ENCODE measurements at places on chromosomes 7 and 10.

- DNase-seq: no peak
Measured at GRCh38 chr7:132536654-132537395, 39.4 kb downstream of the PLXNA4 start.

DNA sequence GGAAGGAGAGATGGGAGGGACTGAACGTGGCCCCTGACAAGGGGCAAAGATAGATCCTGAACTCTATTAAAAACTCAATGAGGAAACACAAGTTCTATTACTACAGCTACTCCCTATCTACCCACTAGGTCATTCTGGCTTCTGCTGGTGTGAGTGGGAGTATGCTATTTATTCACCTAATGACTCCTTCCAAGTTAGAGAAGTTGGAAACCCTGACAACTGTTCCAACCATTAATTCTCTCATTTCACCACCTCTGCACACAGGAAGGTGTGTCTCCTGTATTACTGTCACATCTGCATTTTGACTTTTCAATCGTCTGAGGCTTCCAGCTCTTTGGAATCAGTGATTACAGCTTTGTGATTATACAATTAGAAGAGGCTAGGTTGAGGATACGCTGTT lies 169.4 kb upstream of the ADO start:
- no peak for DNase-seq

- DNase-seq: no peak
Measured at GRCh38 chr7:151776446-151776845, 100.5 kb downstream of the PRKAG2 start.

DNA sequence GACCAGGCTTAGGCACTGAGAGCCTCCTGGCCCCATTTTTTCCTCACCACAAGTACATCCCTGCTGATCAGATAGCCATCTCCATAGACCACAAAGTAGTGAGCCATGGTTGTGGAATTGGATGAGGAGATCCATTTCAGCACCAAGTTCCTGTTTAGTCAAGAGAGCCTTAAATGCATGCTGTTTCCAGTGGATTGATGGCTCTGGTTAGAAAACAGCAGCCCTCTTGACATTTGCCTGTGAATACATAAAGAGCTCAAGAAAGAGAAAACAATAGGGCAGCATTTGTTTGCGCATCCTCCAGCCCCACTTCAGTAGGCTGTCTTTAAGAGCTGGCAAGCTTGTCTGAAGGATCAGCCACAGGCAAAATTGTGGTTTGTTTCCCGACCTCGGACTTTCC lies 251.2 kb downstream of the POU6F2 start:
- DNase-seq: no peak

- DNase-seq: no peak
Measured at GRCh38 chr10:60566096-60566495, 176.4 kb upstream of the ANK3 start.

GRCh38 chr10:126646110-126646509 lies 24.4 kb downstream of the C10orf90 start:
- no peak for DNase-seq

GRCh38 chr7:20474249-20474648 lies 141.2 kb upstream of the ABCB5 start:
- DNase-seq: no peak

DNA sequence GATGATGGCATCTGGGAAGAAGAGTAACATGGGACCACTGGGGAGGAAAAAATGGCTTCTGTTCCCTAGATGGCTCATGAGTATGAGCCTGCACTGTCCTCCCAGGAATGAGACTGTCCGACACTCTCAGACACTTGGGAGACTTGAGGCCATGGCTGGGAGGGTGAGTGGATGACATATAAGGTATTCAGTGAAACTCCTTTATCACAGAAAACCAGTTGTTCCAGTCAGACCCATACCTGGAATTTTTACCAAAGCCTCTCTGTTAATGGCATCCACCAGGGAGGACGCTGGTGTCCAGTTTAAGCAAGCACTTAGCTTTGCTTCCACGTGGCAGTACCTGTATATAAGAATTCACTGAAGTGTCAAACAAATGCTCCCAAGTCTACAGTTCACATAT lies 116.7 kb upstream of the C10orf90 start:
- no peak for DNase-seq

DNA sequence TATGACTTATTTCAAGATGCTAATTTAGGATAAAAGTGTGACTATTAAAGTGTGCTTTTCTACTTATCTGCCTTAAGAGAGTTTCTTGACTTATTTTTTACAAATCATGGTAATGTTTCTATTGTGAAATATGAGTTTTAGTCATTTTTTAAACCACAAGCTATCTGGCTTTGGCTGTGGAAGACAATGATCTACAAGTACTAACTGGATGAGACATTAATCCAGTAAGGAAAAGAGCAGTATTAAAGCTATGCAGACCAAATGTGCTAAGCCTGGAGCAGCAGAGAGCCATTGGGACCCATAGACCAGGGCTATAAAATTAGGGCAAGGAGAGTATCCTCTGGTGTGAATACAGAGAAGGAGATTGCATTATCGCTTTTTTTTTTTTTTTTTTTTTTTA lies 92.4 kb downstream of the SEMA3A start:
- no peak for DNase-seq

GRCh38 chr7:22715969-22716368 lies 11.0 kb upstream of the IL6 start:
- no peak for DNase-seq

DNA sequence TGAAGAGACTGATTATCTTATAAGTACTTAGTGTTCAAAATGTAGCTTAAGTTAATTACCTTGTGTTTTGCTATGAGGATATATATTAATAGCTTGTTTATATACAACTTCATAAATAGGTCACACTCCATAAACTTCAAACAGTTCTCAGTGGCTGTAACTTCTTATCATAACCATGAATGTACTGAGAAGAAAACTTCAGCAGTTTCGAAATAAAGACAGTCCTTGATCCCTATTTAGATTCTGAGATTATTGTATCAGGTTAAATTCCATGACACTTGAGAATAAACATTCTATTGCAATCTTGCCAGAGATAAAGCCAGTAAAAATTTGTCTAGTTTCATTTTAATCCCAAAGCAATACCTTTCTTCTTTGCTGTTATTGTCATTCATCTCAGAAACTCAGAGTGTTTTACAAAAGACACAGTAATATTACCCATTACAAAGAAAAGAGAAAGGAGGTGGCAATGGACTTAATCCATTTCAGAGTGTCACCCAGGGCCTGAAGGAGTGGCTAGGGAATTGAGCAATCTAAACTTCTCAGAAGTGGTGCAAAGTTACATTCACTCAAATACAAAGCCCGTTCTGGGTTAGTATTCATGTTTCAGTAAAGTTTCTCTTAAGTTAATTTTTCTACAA lies 403.6 kb downstream of the SEMA3D start:
- no peak for DNase-seq

DNA sequence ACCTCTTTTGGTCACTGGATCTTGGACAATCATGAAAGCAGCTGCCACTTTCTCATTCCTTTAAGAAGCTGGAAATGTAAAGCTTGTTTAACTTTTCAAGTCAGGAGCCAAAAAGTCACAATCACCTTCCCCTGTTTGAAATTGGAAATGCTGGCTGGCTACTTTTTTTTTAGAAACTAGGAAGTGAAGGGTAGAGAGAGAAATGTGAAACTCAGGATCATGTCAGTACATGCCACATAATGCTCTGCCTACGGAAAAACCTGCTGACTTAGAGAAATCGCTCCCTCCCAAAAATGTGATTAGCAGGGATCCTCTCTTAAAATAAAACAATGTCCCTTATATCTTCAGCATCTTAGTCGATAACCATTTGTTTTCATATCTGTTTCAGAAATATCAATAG lies 188.4 kb upstream of the C7orf33 start:
- no peak for DNase-seq

DNA sequence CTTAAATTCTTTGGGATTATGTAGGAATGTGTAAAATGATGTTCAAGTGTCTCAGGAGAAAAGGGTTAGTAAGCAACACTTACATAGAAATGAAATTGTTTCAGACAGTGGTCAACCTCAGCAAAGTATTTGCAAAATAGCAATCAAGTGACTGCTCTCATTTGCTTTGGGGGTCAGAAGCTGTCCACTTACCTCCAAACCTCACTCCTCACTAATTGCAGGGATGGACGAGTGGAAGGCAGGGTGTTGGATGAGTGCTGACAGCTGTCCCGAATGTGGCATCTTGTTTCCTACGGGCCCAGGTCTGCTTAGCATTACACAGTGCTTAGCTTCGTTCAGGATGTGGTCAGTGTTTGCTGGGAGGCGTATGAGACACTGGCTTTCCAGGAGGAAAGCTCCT lies 437.0 kb downstream of the SUGCT start:
- no peak for DNase-seq

GRCh38 chr7:51430480-51431086 lies 114.0 kb upstream of the COBL start:
- peak; percentile 48 for DNase-seq

GRCh38 chr7:8822595-8822994 lies 389.2 kb downstream of the NXPH1 start:
- no peak for DNase-seq

DNA sequence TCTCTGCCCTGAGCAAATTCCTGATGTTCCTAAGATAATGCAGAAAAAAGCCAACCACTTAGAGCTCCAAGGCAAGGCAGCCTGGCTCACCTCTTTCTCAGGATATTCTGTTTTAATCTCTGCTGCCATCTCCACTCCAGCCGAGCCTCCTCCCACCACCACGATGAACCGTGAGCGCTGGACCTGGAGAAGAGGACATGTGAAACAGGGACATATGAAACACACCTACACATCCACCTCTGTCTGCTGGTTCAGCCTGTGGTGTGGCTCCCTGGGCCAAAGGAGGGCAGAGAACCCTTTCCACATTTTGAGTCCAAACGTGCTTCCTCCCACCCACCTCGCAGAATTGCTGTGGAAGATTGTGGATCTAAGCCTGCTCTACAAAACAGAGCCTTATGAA lies 12.2 kb downstream of the AIFM2 start:
- no peak for DNase-seq

- no peak for DNase-seq
Measured at GRCh38 chr10:77872947-77873535, 53.5 kb downstream of the DLG5 start.

DNA sequence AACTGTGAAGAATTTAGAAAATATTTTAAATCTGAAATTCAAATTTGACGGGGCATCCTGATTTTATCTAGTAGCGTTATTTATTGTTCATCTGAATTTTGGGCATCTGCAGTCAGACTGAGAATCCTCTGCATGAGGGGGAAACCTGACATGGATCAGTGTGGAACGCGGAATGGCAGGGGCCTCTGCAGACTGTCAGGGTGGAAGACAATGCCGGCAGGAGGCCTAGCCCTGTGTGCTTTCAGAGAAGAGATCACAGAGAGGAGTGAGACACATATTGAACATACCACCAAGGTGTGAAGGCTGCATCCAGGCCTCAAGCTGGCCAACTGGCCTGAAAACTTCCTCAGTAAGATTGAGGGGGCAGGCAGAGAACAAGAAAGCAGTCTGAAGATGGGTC lies 921.1 kb upstream of the GHITM start:
- DNase-seq: no peak

DNA sequence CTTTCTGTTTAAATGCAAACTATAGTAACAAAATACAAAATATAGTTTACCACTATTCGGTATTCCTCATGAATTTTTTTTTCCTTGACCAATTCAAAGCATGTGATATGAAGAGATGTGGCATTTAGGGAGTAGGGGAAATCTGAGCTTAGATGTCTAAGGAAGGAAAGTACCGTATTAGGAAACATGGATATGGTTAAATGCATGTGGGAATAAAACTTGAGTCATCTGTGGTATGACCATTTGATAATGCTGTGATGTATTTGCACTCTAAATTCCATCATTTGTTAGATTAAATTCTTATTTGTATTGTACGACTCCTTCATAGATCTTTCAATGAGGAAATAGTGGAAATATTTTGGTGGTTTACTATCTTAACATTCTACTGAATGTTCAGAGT lies 19.7 kb downstream of the AHR start:
- no peak for DNase-seq

GRCh38 chr10:77580482-77580881 lies 57.1 kb downstream of the KCNMA1 start:
- no peak for DNase-seq

GRCh38 chr7:73427902-73428787 lies 5.4 kb upstream of the FZD9 start:
- DNase-seq: no peak
